Neuronal stem cell (in vitro differentiated cells): ENCODE measurements at places on chromosomes 1 and 21.

- no peak for DNase-seq
Measured at GRCh38 chr1:201313086-201313485, 29.8 kb downstream of the PKP1 start.

DNA sequence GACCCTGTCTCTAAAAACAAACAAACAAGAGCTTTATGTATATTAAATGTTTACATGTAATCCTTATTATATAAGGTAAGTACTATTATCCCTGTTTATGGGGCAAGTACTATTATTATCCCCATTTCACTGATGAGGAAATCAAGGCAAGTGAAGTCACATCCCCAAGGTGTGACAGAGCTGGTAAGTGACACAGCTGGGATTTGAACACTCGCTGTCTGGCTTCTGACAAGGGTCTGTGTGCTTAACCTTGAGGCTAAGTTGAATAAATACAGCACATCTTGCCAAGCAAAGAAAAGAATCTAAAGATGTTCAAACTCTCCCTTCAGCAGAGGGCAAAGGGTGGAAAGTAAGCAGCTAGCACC lies 167.9 kb upstream of the IRF2BP2 start:
- no peak for DNase-seq

GRCh38 chr1:4652631-4653327 lies 1.6 kb upstream of the AJAP1 start:
- peak; percentile 62 for DNase-seq

DNA sequence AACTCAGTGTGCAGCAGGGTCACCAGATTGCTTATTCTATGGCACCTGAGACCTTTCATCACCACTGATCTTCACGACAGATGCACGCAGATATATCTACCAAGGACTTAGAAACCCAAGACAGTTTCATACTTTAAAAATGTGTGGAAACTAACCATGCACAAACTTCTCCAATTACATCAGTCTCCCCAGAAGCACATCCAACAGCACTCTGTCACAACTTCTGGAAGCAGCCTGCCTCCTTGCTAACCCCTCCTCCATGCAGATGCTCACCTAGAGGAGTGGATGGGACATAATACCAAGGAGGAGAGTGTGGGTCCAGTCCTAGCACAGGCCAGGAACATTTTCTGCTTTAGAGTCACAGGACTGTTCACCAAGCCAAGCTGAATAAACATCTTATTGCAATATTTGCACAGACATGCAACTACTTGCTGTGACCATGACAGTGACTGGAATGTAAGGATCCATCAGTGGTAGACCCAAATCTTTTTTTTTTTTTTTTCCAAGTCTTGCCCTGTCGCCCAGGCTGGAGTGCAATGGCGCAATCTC lies 69.4 kb downstream of the HIVEP3 start:
- DNase-seq = no peak

GRCh38 chr1:111813440-111814304 lies 58.0 kb downstream of the DDX20 start:
- no peak for DNase-seq

- DNase-seq = peak; percentile 78
Measured at GRCh38 chr1:27102707-27103468, 52.0 kb downstream of the SLC9A1 start.

DNA sequence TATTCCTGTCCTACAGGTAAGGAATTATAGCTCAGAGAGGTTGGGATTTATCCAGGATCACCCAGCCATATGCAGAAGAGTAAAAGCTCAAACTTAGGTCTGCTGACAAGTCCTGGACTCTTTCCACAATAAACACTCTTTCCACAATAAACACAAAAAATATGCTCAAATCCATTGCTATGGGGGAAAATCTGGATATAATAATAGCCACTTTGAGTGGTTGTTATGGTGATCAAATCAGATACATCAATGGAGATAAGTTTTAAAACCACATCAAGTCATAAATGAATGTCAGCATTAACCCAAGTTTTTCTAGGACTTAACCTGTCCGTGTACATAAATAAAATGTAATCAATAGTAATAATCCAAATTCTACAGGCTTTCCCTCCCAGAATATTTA lies 22.3 kb upstream of the TTF2 start:
- DNase-seq = no peak

DNA sequence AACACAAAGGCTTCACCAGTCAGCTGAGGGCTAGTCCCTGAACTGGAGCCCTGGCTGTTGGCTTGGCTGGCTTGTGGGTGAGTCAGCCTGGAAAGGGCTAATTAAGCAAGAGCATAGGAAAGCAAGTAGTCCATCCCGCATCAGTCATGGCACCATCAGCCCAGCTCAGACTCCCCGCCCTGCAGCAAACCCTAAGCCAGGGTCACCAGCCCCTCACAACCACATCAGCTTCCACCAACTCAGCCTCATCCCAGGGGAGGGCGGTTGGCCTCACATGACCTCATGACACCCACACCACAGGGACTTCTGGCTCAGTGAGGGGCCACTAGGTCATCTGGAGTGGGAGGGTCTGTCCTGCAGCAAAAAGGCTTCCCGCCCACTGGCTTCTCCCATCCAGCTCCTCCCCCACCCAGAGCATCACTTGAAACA lies 7.0 kb upstream of the SPATC1L start:
- DNase-seq = no peak

- DNase-seq = no peak
Measured at GRCh38 chr1:164417016-164417704, 141.8 kb upstream of the PBX1 start.

GRCh38 chr1:94240822-94241221 lies 3.4 kb upstream of the ARHGAP29 start:
- peak; percentile 31 for DNase-seq

GRCh38 chr1:189868021-189868420 lies 609.6 kb downstream of the BRINP3 start:
- no peak for DNase-seq

DNA sequence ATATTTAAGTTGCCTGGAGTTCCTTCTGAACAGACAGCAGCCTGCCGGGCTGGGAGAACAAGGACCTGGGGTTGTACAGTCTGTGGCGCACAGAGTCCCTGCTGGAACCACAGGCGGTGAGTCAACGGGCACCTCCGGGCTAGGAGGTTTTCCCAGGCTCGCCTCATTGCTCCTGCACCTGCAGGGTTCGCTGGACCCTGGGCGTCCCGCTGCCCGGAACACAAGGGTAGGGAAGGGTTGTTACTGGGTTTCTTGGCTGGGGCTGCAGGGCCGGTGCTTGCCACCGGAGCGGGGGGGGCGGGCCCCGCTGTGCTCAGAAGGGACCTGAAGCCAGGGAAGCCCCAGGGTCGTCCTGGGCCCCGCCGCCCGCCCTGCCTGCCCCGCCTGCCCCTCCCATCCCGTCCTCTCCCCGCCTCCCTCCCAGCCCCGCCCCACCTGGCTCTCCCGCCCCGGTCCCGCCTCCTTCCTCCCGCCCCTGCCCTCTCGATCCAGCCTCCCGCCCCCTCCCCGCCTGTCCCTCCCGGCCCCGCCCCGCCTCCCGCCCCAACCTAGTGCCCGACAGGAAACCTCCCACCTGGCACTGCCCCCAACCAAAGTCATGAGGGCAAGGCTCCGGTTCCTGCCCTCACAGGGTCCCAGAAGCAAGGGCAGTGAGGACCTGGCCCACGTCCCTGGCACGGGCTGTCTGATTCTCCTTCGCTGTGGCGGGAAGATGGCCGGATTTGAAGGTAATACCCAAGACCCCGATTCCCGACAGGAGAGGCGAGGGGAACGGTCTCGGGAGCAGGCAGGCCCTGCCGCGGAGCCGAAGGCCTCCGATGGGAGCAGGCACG lies 6.8 kb downstream of the JMJD4 start:
- peak; percentile 62 for DNase-seq

DNA sequence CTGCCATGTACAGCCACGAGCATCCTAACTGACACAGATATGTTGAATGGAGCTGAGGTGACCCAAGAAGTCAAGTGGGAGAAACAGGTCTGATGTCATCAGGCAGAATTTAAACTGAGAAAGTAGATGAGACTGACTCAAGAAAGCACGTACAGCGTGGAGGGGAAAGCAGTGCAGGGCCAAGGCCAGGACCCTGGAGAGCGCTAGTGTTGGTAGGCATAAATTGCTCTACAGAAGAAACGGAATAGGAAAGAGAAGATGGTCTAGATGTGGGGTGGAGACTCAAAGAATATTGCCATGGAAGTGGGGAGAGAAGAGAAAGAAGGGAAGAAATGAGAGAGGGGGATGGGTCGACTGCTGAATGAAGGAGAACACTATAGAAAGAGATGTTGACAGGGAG lies 45.3 kb upstream of the GJB5 start:
- DNase-seq = no peak

DNA sequence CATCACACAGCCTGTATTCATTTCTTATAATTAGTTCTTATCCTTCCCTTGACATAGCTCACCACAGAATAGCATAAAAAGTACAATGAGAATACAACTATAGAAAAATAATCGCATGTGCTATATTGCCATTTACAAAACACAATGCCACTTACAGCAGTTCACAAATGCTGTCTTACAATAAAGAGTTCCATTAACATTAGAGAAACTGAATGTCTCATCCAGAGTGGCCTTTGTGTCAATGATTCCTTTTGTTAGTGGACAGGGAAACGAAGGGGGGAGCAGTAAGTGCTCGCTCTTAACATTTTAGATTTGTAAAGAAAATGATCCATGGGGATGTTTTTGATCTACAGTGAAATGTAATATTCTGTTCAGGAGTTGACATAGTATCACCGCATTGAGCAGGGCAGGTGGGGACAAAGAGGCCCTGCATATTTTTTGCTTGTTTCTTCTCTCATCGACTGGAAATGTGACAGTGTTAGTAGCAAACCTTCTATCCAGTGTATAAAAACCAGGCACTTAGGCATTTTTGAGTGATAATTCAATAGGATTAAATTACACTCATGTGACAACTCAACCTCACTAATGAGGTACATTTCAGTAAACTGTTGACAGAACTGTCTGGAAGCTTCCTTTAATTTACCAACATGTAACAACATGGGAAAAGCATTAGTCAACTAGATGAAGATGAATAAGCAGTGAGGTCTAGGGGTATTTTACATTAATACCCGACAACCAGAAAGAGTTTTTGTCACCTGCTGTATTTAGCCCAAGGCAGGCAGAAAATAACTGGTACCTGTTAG lies 35.6 kb upstream of the RRP15 start:
- DNase-seq = no peak

DNA sequence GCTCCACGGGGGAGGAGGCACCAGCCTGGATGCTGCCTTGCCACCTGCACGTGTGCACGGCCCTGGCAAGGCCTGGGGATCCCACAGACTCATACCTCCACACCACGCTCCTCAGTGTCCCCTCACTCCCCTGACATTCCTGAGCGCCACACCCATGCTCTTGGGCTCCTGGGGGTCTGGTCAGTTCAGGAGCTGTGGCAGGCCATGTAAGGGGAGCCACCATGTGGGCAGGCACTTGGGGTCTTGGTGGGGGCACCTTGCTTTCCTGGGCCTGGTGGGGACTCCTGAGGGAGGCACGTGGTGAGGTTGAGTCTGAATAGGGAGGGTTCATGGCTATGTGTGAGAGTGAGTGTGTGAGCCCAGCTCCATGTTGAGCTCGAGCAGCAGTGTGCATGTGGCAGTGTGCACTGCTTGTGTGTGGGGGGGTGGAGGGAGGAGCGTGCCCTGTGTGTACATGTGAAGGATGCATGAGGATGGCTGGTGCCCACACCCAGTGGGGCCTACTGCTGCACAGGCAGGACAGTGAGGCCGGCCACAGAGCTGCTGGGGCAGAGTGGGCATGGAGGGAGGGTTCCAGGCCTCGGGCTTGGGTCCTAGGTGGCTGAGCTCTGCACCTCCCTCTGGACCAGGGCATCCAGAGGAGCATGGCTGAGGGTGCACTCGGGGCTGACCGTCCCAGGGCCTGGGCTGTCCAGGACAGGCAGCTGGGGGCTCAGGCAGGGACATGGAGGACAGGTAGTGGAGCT lies 1.6 kb downstream of the GJC2 start:
- DNase-seq = no peak

DNA sequence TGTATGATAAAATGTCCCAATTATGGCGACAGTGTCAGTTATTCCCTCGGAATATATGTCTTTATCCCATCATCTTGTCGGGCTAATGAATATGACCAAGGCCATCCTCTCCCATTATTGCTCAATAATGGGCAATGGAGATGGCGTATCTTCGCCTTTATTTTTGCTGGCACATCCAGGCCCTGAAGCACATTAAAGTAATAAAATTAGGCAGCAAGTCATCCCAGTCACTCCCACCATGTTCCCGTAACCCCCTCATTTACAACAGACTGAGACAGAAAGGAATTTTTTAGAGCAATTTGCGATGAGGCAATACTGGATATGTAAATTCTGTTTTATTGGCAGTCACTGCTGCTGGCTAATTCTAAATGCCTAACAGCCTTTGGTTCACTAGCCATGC lies 35.3 kb downstream of the CLIC6 start:
- DNase-seq = no peak

DNA sequence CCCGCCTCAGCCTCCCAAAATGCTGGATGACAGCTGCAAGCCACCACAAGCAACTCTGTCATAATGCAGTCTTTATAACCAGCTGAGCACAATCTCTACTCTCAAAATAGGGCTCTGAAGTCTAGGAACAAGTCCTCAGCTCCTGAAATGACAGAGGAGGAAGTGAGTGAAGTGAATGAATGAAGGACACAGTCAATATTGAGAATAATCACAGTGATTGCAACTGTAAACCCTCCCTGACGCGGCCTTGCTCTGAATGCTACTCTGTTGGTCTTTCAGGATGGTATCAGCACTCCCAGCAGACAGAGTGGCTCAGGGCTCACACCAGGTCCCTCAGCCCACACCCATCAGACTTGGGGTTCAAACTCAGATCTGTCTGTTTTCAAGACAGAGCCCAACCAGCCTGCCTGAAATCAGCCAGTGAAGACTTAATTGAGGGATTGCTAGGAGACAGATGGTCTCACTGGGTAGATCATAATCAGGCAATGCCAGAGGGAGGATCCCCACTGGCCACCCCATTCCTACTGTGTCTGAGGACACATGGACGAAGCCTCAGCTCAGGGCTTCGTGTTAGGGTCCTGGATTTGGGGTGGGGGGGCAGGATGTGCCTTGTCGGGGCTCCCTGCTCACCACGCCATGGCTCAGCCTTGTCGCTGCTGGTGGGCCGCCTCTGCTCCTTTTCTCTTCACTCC lies 20.9 kb downstream of the RNF187 start:
- no peak for DNase-seq
